ENCODE measurements at places on chromosomes 12 and 14.
A peak's percentile ranks its signal among the peaks of the same experiment; 100 is the strongest.

GRCh38 chr12:67531501-67531900 lies 117.0 kb upstream of the DYRK2 start:
- no peak for DNase-seq

GRCh38 chr14:101591121-101591520 lies 29.8 kb downstream of the DIO3 start:
- no peak for DNase-seq

GRCh38 chr12:10214136-10214894 lies 1.6 kb downstream of the GABARAPL1 start:
- DNase-seq = no peak

- peak; percentile 85 for DNase-seq
These were observed 26.2 kb downstream of the GLRX5 start for GRCh38 chr14:95561001-95561412.

GRCh38 chr12:126182619-126183236 lies 1117.5 kb downstream of the AACS start:
- DNase-seq = peak; percentile 11

- peak; percentile 68 for DNase-seq
These were observed 239.8 kb downstream of the KTN1 start for GRCh38 chr14:55819610-55820304.

DNA sequence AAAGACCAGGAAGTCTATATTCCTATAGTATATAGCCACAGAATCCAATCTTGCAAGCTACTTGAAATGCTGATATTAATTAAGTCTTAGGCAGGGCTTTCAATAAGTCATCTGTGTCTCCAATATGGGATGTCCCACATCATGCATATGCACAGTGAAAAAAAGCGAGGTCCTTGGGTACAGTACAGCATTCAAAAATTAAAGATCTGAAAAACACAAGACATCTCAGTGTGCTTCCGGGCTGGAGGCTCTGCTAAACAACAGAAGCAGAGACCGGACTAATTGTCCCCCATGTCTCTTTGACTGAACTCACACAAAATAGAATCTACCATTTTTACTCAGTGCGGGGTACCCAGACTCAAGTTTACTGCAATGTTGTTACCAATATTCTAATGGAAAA lies 156.0 kb downstream of the DAD1 start:
- DNase-seq = no peak

DNA sequence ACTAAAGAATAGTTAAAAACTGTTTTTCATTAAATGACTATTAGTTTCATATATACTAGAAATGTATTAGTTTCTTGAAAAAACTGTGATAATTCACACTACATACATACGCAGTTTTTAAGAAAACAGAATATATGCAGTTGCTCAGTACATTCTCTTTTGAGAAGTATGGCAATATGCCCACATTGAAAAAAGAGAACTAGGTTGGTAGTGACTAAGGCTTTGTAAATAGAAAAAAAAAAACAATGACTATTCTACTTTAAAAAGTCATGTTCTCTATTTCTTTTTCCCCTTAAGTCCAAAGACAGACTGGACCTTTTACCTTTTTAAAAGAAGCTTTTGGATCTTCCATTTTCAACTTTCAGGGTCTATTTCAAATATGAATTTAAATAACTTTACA lies 25.0 kb downstream of the SNX6 start:
- DNase-seq = no peak

GRCh38 chr14:57918791-57919190 lies 52.9 kb upstream of the SLC35F4 start:
- DNase-seq = no peak

Data from NB4 (cell line).